Activated gamma-delta T cell treated with Interleukin-2 at 50 U/mL for 16 hours (primary cell): ENCODE measurements at places on chromosomes 7 and 10.

DNA sequence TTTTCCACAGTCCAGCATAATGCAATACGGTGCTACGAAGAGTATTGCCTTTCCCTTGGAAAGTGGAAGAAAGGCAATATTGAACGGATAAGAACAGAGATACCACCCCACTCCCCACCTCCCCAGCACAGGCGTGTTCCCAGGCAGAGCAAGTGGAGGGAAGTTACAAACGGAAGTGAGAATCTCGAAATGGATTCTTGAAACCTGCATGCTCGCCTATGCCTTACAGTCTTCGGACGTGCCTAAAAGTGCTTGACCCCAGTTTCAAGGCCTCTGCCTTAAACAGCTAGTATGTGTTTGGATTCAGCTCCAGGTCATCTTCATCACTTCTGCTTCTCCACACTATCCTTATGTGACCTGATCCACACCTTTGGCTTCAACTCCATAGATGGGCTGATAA is 35.0 kb upstream of the USP6NL start:
- DNase-seq: no peak

DNA sequence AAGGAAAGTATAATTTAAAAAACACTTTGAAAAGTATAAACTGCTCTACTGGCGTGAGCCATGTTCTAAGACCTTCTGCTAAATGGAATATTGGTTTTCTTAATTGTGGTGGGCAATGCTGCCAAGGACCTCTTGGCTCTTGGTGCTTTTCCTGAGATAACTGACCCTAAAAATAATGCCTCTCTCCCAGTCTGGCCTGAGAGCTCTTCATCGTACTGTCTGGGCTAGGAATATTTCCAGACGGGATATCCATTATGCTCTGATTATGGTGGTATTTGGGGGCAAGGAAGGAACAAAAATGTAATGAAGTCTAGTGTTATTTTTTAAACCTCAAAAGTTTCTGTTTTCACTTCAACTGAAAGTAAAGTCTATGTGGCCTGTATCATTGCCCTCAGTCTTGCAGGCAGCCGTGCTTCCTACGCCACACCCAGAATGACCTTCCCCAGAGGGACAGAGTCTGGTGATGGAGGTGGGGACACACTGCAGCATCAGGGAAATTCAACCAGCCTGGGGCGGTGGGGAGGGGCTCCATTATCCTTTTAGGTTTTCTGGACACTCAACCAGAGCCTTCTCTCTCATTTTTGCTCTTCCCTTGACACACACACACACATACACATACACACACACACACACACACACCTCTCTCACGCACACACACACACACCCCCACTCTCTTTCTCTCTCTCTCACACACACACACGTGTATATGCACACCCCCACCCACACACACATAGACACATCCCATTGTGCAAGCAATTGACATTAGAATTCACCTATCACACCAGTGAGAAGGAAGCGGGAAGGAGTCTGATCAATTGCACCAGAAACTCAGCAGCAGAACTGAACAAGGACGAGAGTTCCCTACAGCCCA is 99.6 kb downstream of the LRRC18 start:
- DNase-seq: no peak

DNA sequence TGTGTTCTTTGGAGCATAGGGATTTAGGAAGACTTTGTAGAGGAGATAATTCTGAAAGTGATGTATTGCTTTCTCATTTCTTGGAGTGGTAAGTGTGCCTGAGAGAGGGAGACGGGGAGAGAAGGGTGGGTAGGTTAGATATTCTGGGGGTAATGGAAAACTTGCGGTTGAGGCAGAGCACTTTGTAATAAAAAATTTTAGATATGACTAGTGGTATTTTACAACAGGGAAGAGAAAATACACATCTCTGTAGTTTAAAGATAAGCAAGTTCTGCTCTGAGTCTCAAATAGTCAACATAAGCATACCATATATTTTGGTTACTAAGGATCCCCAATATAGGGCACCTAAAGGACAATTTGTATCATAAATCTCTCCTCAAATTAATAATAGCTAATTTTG is 6.6 kb downstream of the VPS50 start:
- no peak for DNase-seq

DNA sequence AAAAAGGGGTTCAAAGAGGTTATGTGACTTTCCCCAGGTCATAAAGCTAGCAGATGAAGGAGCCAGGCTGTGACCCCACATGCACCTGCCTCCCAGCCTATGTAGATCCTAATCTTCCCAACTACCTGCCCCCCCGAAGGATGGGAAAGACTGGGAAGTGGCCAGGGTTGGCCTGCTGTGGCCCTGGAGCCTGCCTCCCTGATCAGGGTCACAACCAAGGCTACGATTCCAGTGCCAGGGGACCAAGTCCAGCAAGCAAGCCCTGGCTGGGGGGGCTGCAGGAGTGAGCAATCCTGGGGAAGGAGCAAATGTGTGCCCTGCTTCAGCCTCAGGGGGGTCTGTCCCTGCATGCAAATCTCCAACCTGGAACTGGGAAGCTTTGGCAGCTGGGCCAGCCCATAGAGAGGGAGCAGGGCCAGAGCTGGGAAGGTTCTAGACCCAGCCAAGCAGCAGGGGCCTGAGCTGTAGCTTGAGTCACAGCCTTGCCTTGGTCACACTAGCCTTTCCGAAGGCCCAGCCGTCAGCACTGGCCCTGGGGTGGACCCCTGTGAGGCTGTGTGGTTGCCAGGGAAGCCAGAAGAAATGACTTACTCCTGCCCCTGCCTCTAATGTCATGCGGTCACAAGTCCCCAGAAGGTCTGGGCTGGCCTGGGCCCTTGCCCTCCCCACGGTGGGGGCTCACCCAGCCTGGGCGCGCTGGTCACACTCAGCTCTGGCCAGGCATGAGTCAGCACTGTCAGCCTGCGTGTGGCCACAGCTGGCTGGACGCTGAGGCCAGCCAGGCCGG is 96.4 kb upstream of the ZMIZ1 start:
- no peak for DNase-seq

DNA sequence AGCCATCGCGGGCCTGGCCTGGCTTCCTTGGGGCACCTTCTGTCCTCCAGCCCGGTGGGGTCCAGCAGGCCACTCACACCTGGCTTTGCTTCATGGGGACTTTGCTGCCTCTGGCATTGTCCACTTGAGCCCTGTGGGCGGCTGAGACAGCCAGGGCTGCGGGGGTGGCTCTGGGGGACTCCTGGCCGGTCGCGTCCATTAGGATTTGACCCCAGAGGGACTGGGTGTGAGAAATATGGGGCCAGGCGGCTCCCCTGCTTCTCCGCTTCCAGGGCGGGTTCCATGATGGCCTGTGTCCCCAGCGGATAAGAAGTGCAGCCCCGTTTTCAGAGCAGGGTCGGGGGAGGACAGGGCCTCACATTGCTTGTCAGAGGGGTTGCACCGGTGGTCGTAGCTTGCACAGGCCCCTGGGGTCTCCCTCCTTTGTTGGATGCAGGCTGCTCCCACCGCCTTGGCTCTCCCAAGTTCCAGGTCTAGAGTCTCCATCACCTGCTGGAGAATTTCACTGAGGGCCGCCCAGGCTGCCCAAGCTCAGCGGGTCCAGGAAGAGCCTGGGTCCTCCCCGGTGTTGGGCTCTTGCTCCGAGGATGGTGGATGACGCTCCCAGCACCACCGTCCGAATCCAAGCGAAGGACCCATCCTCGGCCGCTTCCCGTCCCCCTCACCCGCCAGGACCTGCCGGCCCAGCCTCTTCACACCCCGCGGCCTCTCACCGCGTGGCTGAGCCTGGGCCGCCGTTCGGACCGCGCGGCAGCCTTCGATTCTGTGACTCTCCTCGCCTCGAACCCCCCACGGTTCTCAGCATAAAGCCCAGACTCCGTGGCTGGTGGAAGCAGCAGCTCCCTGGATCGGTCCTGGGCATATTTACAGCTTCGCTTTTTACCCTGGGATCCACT is 140.1 kb downstream of the DYNC2I1 start:
- no peak for DNase-seq

GRCh38 chr10:33657154-33657908 is 322.9 kb upstream of the NRP1 start:
- no peak for DNase-seq

DNA sequence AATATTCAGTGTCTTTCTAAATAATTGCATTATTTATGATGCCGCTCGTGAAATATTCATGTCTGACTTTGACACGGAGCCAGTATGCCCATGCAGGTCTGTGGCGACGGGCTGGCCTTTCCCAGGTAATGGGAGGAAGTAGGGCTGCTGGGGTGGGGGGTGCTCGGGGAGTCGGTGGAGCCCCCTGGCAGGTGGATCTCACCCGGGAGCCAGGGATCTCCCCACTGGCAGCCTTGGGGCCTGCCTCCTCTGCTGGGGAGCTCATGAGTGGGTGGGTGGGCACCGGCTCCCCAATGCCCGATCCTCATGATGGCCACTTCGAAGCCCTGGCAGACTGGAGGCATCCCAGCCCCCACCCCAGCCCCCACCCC is 52.8 kb downstream of the PWWP2B start:
- no peak for DNase-seq

GRCh38 chr10:69817078-69817581 is 15.4 kb downstream of the COL13A1 start:
- DNase-seq: no peak

- no peak for DNase-seq
Measured at GRCh38 chr7:81833401-81833800, 63.6 kb upstream of the HGF start.

DNA sequence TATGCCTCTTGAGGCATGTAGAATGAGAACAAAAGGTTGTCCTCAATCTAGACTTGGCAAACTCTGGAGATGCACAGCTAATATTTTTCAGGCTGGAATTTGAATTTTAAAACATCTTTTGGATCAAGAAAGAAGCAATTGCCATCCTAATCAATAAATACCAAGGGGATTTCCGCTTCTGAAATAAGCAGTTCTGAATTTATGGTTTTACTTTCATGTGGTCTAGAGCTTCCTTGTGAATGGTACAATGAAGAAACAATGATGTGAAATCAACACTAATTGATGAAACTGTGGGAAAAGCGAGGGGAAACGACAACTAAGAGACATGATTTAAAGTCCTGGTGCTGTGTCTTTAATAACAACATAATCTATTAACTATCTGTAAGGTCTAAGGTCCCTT is 1202.7 kb downstream of the SORCS3 start:
- DNase-seq: no peak

GRCh38 chr10:10677479-10677878 is 340.2 kb upstream of the CELF2 start:
- DNase-seq: no peak

DNA sequence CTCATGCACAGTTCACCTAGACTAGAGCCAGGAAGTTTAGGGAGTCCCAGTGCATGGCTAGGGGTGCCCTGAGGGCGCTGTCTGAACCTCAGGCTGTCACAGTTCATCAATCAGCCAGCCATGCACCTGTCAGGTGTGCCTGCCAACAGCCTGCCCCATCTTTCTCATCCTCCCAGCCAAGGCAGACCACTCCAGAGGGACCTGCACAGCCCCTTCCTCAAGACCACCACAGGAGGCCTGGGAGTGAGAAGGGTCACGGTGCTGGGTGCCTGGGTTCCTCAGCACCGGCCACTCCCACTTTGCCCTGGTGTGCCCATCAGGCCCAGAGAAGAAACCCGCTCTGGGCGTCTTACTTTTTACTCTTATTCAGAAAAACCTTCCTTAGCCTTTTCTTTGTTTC is 8.4 kb downstream of the ATP6V1F start:
- DNase-seq: no peak

GRCh38 chr10:71280825-71281224 is 38.2 kb upstream of the SLC29A3 start:
- DNase-seq: no peak

GRCh38 chr10:131363416-131363815 is 51.9 kb upstream of the TCERG1L start:
- DNase-seq: no peak

DNA sequence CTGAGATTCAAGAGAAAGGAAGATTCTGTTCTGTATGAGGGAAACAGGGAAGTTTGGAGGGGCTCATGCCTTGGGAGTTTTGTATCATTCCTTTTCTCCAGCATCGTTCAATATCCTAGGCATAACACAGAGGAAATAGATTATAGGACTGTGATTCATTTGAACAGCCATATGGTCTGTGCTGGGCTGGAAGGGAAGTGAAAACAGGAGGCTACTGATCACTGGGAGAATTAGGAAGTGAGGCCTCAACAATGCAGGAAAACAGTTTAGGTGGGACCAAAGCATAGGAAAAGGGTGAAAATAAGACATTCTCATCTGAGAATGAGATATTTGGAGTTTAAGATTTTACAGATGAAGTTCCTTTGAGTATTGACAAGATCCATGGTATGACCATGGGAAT is 70.7 kb upstream of the MKX start:
- DNase-seq: no peak

DNA sequence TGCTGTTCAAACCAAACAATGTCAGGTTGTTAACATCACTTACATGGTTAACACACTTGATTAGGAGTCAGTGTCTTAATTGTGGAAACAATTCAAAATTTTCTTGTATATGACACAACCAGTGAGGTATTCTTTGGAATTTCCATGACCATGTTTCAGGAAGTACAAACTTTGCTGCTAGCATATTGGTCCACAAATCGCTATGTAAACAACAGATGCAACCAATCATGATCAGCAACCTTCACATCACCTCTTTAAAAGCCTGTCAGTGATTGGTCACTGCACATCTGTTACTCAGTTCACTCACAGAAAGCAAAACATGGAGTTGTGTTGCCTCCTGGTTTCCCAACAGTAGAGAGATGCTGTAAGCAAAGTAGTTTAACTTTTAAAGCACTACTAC is 108.9 kb upstream of the FAM3C start:
- DNase-seq: no peak

GRCh38 chr10:111204838-111205237 is 128.0 kb downstream of the ADRA2A start:
- DNase-seq: no peak

- DNase-seq: no peak
Measured at GRCh38 chr7:19107356-19108146, 9.9 kb downstream of the TWIST1 start.
